Hippocampal formation (tissue), 2 donors: ENCODE measurements at places on chromosomes 2 and 18.

- DNase-seq = no peak
These were observed 437.2 kb upstream of the TNP1 start for GRCh38 chr2:217297096-217297495.

GRCh38 chr2:218366621-218367414 is 10.2 kb downstream of the CATIP start:
- DNase-seq = no peak

GRCh38 chr2:66426244-66427111 is 8.4 kb upstream of the MEIS1 start:
- no peak for DNase-seq

GRCh38 chr18:51543658-51544155 is 346.2 kb upstream of the MEX3C start:
- DNase-seq = no peak

DNA sequence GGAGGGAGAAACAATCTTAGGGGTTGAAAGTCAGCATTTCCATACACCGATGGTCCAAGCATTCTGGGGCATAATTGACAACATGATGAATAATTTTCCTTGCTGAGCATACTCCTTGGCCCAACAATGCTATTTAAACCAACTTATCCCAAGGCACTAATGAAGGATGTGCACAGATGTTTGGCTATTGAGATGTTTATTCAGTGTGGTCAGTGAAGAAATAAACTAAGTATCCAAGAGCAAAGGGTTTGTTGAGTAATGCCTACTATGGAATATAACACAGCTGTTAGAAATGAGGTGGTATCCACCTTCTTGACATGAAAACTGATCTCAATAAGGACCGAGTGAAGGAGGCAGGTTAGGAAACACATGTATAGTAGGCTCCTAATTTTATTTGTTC is 53.9 kb upstream of the RAB6D start:
- no peak for DNase-seq

- no peak for DNase-seq
These were observed 88.6 kb upstream of the RPE start for GRCh38 chr2:209913786-209914345.

GRCh38 chr2:70069049-70069448 is 18.2 kb upstream of the PCBP1 start:
- no peak for DNase-seq

- DNase-seq = no peak
These were observed 7.4 kb upstream of the SLC16A14 start for GRCh38 chr2:230075988-230076631.

GRCh38 chr2:68726608-68727367 is 7.8 kb upstream of the ARHGAP25 start:
- DNase-seq = no peak

DNA sequence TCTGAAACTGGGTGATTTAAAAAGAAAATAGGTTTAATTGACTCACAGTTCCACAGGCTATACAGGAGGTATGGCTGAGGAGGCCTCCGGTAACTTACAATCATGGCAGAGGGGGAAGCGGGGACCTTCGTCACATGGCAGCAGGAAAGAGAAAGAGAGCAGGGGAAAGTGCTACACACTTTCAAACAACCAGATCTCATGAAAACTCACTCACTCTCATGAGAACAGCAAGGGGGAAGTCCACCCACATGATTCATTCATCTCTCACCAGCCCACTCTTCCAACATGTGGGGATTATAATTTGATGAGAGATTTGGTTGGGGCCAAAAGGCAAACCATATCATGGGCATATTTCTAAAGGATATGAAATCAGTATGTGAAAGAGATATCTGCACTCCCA is 12.0 kb upstream of the ARHGAP15 start:
- no peak for DNase-seq

- no peak for DNase-seq
These were observed 540.2 kb downstream of the LRP1B start for GRCh38 chr2:141590620-141591019.

DNA sequence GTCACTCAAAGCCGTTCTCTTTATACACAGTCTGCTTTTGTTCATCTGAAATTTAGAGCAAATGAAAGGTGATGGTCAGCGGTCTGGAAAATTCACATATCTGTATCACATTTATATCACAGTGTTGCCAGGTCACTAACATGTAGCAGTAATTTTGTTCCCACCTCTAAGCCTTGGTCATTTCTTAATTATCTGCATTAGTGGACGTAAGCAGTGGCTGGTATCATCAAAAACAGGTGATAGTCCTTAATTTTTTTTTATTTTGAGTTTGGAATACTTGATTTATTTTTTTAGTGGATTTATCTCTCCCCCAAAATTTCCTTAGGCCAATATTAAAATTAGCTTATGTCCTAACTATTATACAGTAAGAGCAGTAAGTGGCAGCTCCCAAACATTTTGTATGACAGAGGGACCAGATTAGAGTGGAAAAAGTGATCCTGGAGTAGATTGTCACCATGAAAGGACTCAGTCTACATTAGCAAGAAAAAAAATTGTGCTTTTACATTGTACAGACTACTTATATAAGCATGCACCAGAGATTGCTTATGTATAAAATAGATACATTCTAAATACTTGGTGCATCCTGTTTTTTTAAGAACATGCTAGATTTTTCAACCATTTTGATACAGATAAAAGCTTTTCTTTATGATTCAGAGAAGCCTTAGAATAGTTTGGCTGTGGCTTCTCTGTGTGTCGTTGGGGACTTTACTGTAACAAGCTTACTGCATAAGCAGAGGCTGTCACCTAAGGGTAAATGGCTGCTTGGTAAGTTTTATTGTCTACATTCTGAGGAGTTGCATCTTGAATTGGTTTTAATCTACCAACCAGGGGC is 65.0 kb downstream of the MAPRE2 start:
- no peak for DNase-seq

DNA sequence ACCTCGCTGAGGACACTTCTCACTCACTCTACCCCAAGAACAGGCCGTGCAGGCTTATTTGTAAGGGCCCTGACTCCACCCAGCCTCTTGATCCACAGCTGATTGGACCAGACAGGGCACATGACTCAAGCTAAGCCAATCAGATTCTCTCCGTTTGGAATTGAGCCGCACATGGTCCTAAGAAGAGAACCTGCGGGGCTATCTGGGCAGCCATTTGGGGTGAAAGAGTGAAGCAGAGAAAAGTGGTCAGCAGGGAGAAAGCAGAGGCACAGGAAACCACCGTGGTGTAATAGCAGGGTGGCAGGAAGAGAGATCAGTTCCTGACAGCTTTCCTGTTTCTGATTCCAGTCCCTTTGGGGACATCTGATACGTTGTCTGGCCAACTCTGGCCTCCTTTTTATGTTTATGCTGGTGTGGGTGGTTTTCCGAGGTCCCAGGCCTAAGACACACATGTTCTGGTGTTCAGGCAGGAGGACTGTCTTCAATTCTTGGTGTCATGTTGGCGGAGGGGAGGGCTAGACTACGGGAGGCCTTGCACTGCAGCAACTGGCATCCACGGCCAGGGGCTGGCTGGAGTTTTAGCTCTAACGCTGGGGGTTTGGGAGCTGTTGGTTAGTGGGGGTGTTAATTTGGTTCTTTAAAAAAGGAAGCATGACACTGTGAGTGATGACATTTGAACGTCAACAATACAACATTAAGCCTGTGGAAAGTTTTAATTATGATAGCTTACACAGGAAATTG is 26.1 kb upstream of the SPTBN1 start:
- no peak for DNase-seq

- no peak for DNase-seq
These were observed 12.3 kb downstream of the CERS6 start for GRCh38 chr2:168468354-168468753.

DNA sequence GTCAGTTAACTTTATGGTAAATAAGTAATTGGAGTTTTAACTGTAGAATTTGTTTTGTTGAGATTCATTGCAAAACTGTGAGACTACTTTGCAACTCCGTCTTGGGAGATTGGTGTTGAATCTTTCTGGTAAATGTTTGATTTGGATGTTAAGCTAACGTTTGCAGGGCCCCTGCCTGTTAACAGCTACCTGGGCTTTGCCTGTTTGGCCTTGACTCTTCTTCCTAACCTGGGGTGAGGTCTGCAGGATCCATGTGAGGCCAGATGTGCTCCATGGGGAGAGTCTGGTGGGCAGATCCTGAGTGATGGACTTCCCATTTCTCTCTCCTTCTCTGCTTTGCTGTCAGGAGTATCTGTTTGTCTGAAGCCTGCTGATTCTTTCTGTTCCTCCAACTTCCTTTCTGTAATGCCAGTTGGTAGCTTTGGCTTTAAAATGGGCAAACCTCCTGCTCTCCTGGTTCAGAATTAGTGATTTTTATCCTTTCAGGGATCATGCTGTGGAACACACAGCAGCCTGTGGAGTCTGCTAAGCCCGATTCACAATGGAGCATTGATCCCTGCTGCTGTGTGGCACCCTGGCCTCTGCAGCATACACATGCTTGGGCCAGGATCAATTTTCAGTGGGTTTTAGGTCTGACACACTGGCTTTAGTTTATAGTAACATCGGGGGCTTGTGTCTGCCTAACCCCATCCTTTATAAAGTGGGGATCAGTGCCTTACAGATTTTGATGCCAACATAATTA is 36.3 kb downstream of the PTPRM start:
- no peak for DNase-seq

- DNase-seq = no peak
These were observed 208.8 kb downstream of the CDH2 start for GRCh38 chr18:27967913-27968824.

GRCh38 chr2:117956036-117956796 is 57.7 kb downstream of the CCDC93 start:
- DNase-seq = no peak

- no peak for DNase-seq
These were observed 64.9 kb downstream of the KLHL29 start for GRCh38 chr2:23449831-23450331.

DNA sequence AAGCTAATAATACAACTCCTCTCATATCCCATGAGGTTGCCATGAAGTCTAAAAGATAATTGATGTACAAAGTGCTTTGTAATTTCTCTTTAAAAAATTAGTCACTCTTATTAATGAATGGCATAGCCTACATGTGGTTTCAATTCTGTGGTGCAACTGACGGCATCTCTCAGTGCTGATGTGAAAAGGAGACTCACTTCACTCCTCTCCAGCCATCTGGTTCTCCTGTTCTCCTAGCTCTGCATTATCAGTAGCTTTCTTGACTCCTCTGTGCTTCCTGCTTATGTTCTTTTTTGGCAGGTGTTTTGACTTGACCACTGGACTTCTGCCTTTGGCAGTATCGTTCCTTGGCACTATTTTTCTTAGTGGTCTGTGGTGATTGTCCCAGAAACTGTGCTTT is 134.9 kb upstream of the ZFP36L2 start:
- DNase-seq = no peak

DNA sequence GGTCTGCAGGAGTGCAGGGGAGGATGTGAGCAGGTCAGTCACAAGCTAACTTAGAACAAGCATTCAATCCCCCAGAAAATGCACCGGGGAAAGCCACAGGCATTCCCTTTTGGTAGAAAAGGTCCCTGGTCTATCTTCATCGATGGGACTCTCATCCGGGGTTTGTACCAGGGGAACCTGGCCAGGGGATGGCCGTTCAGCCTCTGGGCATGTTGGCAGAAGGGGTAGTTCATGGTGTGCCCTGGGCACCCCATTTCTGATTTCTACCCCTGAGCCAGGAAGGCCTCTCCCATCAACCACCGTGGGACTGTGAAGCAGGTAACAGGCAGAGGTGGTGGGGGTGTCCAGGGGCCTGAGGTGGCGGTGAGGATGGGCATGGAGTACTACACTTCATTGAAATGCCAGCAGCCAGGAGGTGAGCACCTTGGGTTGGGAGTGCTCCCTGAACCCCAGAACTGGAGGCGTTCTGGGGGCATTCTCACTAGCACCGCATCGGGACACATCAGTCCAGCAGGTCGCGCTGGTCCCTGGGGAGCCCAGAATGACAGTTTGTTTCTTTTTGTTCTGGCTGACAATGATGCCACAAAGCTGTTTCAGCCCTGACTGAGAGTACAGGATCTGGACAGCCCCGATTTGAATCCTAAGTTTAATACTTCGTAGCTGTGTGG is 172.3 kb downstream of the SMAD7 start:
- DNase-seq = no peak

DNA sequence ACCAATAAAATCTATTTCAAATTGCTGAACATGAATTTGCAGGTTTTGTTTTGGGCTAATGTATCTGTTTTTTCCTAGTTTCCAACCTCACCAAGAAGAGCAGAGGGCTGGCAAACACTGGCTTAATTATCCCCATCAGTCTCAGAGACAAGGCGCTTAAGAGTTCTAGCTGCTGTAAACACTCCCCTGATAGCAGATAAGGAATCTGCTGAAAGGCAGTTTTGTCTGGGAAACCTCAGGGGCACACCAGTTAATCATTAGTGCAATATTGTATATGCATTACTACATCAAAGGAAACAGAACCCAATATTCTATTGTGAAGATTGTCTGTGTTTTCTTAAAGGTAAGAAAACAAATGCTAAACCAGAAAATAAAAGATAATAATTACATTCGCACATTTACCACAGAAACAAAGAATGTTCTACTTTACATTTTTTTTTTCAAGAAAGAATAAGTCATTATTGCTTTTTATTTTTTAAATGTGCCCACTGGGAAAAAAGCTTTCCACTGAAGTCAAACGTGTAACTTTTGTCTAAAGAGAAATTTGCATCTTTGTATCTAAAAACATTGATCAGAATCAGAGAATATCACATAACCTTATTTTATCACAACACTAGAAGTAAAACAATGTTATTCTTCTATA is 179.1 kb downstream of the ERBB4 start:
- no peak for DNase-seq

GRCh38 chr2:212213191-212213590 is 325.4 kb downstream of the ERBB4 start:
- DNase-seq = no peak

GRCh38 chr2:178008636-178009289 is 63.8 kb downstream of the PDE11A start:
- peak; percentile 9 for DNase-seq

DNA sequence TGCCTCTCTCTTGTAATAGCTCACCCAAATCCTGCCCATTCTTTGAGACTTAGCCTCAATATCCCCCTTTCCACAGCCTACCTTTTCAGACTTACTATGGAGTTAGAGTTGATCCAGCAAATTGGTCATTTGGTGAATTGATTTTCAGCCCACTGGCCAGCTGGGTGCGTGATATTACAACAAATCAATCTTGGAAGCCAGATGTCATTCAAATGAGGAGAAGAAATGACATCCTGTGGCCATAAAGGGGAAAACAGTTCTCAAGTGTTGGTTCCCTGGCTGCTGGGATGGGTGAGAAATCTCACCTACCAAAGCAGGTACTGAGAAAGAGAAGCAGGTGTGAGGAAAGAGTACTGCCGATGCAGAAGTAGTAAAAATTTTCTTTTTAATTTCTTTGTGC is 36.7 kb upstream of the FOXI3 start:
- DNase-seq = no peak
